Left kidney (tissue), 8 donors: ENCODE measurements at places on chromosomes 2 and 18. TPM values are rescaled to one million over a fixed set of nuclear protein-coding genes. Genes with fewer than 3 reads are reported as not detected.

DNA sequence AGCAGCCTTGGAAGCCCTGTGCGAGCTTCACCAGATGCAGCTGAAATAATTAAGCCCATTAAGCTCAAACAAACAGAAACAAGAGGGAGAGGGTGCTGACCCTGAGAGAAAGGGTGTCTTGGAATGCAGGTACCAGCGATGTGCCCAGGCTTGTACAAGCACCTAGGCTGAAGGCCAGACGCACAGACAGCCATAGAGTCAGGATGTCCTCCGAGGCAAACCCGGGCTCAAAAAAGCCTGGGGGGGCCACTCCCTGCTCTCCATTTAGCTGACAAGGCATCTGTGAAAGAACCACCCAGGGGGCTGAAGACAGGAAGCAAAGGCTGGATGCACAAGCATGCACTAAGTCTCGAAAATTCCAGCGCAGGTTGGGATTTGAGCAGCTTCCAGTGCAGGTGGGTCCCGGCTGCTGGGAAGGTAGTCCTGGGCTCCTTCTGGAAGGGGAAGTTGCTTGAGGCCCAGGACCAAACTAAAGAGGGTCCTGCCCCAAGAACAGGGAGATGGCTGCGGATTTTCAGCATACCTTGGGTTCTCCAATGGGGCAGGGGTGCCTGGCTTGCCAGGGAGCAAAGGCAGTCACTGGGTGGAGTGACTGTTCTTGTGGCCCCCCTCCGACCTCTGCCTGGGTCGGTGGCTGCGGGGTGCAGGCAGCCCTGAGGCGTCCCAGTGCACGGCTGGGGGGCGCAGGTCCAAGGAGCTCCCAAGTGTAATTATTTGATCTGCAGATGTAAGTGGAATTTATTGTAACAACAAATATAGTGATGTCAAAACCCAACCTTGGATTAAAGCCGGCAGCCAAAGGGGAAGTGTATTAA, 5.9 kb downstream of the GBX2 start:
- no peak for DNase-seq

DNA sequence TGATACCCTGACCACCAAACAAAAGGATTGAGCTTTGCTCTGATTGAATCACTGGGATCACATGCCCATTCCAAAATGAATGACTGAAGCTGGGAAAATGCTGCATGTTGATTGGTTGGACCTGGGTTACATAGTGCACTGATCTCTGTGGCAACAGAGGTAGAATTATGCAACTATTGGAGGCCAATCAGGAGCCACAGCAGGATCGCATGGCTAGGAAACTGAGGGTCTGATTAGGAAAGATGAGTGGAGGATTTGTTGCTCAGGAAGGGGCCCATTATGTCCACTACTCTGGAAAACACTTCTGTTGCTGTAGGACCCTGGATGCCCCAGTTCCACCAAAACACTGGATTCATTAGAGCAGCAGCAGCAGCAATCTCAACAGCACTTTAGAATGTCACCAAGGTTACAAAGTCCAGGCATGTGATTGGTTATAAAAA, 25.9 kb upstream of the SGPP2 start:
- DNase-seq = no peak

- no peak for DNase-seq
These were observed 11.5 kb downstream of the NTSR2 start for GRCh38 chr2:11658208-11659114.

- no peak for DNase-seq
These were observed 115.3 kb downstream of the BCL11A start for GRCh38 chr2:60438131-60438530.

GRCh38 chr2:72124376-72124775, 23.3 kb downstream of the CYP26B1 start:
- DNase-seq = no peak

The MYO5B gene
- 28.6 TPM for polyA plus RNA-seq

The DNAH6 gene
- 3.6 TPM for polyA plus RNA-seq
